ENCODE measurements at places on chromosomes 16 and 17. TPM values are rescaled to one million over a fixed set of nuclear protein-coding genes. Genes with fewer than 3 reads are reported as not detected.

DNA sequence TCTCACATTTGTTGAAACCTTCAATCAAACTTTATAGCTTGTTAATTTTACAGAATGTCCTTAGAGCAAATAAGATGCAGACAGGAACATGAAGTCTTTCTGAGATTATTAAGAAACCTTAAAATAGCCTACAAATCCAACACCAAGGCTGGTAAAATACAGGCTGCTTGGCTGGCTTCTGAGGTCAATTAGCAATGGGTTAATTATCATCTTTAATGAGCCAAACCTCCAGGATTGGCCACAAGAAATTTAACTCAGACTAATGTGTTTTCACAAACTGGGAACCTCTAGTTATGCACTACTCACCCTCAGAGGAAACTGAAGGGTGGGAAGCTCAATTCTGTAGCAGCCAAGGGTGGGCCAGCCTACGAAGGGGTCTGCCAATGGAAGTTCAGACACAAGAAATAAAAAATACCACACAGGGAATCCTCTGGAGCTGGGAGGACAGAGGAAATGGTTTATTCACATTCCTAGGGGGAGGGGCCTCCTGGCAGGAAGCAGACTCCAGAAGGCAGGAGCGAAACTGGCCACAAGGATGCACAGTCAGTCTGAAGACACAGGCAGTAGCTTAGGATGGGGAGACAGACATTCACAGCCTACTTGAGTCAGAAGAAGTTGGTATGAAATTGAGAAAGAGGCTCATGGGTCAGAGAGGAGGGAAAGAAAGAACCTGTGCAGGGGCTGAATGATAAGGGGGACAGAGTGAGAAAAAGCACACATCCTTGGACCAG, 36.1 kb downstream of the HIC1 start:
- DNase-seq, result no peak

The TNFSF13 gene
- total RNA-seq, result 40.5 TPM

The PERCC1 gene
- total RNA-seq, result not detected

DNA sequence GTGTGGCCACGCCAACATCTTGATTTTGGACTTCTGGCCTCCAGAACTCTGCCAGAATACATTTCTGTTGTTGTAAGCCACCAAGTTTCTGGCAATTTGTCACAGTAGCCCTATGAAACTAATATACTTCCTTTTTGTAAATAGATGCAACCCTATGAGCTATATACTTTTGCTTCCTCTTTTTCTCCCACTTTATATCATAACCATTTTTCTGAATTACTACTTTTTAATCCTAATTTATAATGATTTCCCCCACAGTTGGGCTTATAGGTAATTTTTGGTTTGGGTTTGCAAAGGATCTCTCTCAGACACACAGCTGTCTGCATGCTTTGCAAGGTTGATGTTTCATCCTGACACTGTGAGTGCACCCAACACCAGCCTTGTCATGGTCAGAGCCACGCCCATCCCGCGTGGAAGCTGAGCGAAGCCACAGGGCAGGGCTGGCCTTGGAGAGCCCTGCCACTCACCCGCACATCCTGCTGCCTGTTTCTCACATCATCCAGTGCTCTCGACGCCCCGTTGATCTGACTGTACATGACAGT, 5.8 kb downstream of the TRIM25 start:
- DNase-seq, result no peak

GRCh38 chr17:2049333-2050299, 5.3 kb upstream of the HIC1 start:
- no peak for DNase-seq

GRCh38 chr17:64158406-64158805, 28.5 kb upstream of the ERN1 start:
- no peak for DNase-seq

The KIF18B gene
- total RNA-seq, result not detected

GRCh38 chr17:39231591-39232551, 6.1 kb upstream of the STAC2 start:
- no peak for DNase-seq

- DNase-seq, result no peak
Observed at GRCh38 chr17:76701471-76701967, 9.2 kb downstream of the MXRA7 start.

The TBC1D3G gene
- not detected for total RNA-seq

The PYDC1 gene
- not detected for total RNA-seq

DNA sequence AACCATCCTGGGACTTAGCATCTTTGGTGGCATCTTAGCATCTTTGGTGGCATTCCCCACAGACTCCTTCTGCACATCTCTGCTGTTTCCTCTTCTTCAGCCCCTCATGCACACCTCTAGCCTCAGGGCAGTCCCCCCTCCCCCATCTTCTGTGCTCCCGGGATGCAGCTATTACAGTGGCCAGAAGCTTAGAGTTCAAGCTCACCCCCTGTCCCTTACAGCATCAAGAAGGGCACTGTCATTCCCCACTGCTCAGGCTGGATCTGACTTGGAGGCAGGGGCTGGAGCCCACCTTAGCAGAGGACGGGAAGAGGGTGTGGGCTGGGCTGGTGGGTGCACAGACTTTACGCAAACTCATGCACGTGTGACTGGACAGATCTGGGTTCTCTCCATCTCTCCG, 650 bp downstream of the EPN3 start:
- DNase-seq, result no peak

DNA sequence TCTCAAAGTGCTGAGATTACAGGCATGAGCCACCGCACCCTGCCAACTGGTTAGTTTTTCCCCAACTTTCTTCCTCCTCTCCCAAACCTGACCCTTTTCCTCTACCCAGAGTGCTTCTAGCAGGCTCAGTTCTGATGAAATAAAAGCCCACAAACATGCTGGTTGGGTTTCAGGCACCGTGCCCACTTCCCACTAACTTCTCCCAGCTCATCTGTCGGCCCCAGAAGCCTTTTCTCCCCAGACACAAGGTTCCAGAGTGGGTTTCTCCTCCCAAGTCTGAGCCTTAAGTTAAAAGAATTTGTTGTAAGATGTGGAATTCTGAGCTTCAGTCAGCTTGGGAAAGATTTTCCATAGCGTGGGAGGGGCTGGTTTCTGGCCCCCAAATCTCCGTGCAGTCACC, 11.5 kb upstream of the SCN4A start:
- DNase-seq, result no peak

The MYH3 gene
- 7.1 TPM for total RNA-seq

The EFNB3 gene
- not detected for total RNA-seq

The TEDC2 gene
- 0.27 TPM for total RNA-seq

- no peak for DNase-seq
Observed at GRCh38 chr17:32007463-32008298, 498 bp downstream of the LRRC37B start.

DNA sequence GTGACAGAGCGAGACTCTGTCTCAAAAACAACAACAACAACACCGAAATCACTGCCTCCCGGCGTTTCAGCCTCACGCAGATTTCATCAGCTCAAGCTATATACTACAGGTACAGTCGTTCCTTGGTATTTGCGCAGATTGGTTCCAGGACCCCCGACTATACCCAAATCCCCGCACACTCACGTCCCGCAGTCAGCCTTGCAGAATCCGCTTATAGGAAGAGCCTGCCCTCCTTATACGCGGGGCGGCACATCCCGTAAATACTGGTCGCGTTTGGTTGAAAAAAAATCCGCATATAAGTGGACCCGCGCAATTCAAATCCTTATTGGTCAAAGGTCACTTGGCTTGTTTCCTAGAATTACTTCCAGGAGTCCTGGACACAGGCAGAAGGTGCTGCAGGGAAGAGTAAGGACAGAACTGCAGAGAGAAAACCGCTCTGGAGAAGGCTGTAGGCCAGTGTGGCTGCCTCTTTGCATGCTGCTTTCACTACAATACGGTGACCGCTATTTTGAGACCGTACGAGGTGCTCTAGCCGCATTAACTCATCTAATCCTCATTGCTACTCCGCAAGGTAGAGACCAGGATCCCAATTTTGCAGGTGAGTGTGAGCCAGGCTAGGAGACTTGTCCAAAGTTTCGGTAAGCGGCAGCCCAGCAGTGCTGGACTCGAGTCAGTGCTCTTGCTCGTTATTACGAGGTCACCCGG, 718 bp downstream of the NDUFAB1 start:
- no peak for DNase-seq

The SP2 gene
- 10.9 TPM for total RNA-seq

The KRTAP2-2 gene
- not detected for total RNA-seq

- no peak for DNase-seq
Observed at GRCh38 chr17:50204431-50204830, 3.0 kb upstream of the COL1A1 start.

- DNase-seq, result no peak
Observed at GRCh38 chr17:79337053-79337452, 262.4 kb downstream of the ENGASE start.

- no peak for DNase-seq
Observed at GRCh38 chr16:18811925-18812324, 10.6 kb upstream of the ARL6IP1 start.

The OR2C1 gene
- not detected for total RNA-seq

- DNase-seq, result no peak
Observed at GRCh38 chr17:30969989-30970830, 629 bp upstream of the RNF135 start.

DNA sequence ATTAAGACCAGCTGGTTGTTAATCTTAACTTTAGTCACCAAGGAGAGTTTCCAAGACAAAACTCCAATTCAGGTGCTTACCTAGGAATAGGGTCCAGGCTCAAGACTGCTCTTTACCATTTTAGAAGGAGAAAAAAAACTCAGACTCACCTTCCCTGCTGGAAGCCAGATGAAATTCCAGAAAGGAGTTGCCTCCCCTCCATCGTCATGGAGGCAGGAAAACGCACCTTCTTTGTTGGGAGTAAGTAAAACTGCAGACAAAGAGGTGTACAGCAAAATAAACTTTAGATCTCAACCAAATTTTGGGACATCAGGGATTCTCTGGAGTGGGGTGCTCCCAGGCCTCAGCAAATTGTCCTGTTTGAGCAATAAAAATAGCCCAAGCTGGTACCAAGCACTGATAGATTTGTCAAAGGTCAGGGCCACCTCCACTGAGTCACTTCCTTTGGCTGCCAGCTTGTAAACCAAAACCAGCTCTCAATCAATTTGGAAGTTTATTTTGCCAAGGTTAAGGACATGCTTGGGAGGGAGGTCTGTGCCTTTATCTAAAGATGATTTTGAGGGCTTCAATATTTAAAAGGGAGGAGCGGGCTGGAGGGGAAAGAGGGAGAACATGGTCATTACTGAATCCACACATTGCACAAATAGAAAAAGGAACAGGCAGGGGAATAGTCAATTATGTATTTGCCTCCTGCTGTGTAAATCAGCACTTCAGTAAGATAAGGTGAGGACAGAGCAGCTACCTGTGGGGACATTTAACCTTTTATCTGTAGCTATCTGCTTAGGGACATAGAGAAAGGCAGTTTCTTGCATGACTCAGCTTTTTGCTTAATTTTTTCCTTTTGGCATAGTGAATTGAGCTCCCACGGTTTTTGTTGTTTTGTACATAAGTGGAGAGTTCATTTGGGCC, 1.5 kb upstream of the ALDH3A2 start:
- DNase-seq, result no peak

GRCh38 chr16:81987121-81987520, 24.1 kb downstream of the SDR42E1 start:
- DNase-seq, result no peak

The TBC1D26 gene
- total RNA-seq, result not detected

The SPATA32 gene
- total RNA-seq, result not detected

GRCh38 chr17:73645050-73645871, 1.0 kb upstream of the SDK2 start:
- DNase-seq, result no peak

GRCh38 chr17:67390646-67391361, 13.7 kb downstream of the PITPNC1 start:
- no peak for DNase-seq

- DNase-seq, result no peak
Observed at GRCh38 chr17:76646712-76647111, 3.2 kb upstream of the ST6GALNAC1 start.

- DNase-seq, result no peak
Observed at GRCh38 chr17:17416400-17417360, 60.1 kb upstream of the MED9 start.

DNA sequence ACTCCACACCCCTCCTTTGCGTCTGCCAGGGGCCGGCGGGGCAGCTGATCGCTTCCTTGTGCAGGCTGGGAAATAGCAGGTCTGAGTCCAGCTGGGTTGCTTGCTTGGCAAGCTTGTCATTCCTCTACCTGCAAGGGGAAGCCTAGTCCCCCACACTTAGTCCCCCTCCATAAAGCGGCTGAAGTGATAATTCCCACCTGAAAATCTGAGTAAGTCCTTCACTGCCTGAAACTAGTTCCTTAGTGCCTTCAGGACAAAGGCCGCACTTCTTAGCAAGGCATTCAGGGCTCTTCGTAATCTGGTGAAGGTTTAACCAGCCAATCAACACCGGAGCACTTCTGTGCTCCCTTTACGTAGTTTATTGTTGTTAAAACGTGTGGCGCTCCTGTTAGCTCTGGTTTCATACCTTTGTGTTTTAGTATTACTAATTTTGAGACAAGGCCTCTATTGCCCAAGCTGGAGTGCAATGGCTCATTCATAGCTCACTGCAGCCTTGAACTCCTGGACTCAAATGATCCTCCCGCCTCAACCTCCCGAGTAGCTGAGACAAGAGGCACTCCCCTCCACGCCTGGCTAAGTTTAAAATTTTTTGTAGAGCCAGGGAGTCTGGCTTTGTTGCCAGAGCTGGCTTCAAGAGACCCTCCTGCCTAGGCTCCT, 817 bp downstream of the PSKH1 start:
- DNase-seq, result no peak

- no peak for DNase-seq
Observed at GRCh38 chr16:67287960-67288359, 8.6 kb downstream of the PLEKHG4 start.

- no peak for DNase-seq
Observed at GRCh38 chr17:17075125-17075781, 33.0 kb downstream of the MPRIP start.

The HS3ST2 gene
- total RNA-seq, result 7.3 TPM

- DNase-seq, result no peak
Observed at GRCh38 chr16:63612462-63613227, 1509.2 kb downstream of the CDH11 start.

The KCNJ12 gene
- total RNA-seq, result 0.81 TPM

The KRT39 gene
- total RNA-seq, result not detected

DNA sequence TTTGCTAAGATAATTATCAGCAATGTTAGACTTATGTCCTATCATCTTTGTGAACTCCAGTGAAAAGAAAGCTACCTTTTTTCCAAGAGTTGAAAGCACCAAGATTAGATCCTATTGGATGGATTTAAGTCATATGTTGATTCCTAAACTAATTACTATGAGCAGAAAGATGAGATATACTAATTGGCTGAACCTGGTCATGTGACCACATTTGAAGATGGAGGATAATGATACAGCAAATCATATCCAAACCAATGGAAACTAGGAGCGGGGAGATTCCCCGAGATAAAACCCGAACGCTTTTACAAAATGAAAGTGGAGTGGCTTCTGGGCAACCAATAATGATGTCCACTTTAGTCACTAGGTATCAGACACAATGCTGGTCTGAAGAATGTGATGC, 1060.2 kb upstream of the EEF2KMT start:
- no peak for DNase-seq

The CRYBA1 gene
- not detected for total RNA-seq

GRCh38 chr16:81621496-81621895, 157.6 kb upstream of the PLCG2 start:
- no peak for DNase-seq

GRCh38 chr16:31502981-31503380, 5.2 kb downstream of the RUSF1 start:
- no peak for DNase-seq

GRCh38 chr16:64712026-64712425, 409.8 kb downstream of the CDH11 start:
- DNase-seq, result no peak

Measured in thoracic aorta (tissue), 2 donors.